ENCODE measurements at places on chromosomes 7 and 10.

DNA sequence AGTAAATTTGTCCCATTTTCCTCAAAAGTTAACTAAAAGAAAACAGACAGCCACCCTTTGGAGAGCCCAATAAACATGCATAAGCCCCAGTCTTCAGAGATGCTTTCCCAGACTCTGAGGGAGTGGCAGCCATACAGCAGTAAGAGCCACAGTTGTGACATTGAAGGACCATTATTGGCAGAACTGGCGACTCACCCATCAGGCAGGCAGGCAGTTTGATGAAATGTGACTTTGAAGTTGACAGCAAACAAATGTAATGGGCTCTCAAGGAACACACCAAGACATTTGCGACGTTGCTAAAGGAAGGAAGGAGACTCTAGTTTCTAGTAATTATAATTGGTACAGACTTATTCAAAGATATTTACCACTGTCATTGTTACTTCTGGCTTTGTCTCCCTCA, 287.5 kb upstream of the PHYHIPL start:
- DNase-seq: no peak

- no peak for DNase-seq
These were observed 6.0 kb downstream of the TAS2R40 start for GRCh38 chr7:143227806-143228205.

DNA sequence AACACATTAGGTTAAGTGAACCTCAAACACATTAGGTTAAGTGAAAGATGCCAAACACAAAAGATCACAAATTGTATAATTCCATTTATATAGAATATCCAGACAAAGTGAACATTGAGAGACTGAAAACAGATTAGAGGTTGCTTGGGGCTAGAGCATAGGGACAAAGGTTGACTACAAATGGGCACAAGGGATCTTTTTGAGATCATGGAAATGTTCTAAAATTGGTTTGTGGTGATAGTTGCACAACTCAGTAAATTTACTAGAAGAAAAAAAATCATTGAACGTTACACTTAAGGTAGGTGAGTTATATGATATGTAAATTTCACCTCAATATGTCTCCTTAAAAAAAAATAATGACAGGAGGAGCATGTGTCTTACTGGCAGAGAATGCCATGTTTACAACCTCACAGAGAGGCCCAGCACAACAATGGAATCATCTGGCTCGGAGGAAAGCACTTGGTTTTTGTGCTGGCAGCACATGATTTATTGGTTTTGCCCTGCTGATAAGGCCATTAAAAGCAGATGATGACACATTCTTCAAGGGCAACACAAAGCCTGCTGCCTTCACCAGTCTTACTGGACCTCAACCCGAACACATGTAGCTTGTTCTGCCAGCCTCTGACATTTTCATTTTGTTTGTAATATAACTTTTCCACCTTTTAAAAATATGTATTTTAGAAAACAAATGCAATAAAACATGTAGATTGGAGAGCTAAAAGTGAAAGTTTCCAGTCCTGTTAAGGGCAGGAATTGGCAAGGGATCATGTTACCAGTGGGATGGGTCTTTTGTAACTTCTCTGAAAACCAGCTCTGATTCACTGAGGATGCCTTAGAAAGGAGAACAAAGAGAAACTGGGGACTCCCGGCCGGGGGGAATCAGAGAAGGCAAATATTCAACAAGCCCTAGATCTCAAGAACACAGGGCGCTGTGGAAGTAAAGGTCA, 11.9 kb upstream of the LMOD2 start:
- DNase-seq: no peak

DNA sequence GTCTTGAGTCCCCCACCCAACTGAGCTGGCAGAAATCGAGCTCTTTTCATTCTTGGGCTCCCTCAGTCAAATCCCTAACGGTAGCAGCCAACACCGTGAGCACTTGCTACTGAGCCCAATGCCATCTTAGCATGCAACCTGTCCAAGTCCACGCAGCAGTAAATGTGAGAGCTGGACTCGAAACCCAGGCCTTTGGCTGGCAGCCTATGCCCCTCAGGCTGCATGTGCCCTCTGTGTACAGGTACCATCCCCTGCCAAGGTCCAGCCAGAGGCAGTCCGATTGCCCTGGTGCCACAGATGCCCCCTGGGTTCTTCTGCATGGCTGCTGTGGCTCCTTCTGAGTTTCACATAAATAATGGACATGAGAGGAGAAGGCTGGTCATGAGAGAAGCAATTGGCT, 1.2 kb upstream of the TMEM273 start:
- DNase-seq: no peak

- DNase-seq: no peak
These were observed 15.4 kb upstream of the CDK6 start for GRCh38 chr7:92851732-92852131.

- peak; percentile 37 for DNase-seq
These were observed 1.9 kb downstream of the FOXK1 start for GRCh38 chr7:4683884-4684565.

DNA sequence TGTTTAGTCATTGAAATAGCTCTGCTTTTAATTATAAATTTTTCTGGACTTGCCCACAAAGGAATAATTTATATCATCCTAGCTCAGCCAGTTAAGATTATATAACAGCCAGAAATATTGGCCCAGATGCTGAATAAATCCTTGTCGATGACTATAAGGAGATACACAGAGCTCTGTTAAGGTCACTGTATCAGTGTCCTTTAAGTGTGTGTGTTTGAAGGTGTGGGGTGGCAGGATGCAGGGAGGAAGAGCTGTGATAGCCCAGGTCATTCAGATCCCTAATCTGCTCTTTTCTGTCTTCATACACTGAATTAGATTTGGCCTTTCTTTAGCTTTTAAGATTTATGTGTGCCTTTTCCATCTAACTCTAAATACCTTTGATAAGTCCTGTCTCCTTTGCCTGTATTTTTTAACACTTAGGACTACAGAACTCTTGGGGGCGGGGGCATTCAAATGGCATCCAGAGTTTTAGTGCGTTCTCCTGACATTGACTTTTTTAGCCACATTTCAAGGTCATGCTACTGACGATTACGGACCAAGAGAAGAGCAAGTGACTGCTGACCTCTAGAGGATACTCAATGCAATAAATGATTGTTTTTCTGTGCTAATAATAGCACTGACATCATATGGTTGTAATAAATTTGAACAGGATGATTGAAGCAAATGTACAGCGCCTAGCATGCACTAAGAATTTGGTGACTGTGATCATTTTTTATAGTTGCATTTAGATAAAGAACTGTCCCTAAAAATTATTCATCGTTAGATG, 172.3 kb downstream of the CACNB2 start:
- no peak for DNase-seq

- DNase-seq: no peak
These were observed 70.2 kb upstream of the CUX1 start for GRCh38 chr7:101747053-101747878.

- no peak for DNase-seq
These were observed 181.7 kb downstream of the CCSER2 start for GRCh38 chr10:84510121-84510520.

- DNase-seq: no peak
These were observed 63.1 kb upstream of the LRRTM3 start for GRCh38 chr10:66862687-66863258.

DNA sequence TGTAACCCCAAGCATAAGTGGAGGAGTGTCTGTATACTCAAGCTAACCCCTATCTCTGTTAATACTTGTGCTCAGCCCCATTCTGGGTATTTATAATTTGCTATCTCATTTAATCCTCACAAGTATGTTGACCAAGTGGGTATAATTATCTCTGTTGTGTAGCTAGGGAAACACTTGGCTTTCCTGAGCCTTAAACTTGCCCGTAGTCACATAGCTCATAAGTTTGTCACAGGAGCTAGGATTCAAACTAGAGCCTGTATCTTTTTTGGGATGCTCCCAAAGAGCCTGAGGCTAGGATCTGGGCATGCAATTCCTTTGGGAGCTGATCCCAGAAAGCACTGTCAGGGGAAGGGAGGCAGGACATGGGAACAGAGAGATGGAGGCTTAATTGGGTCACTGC, 377.4 kb downstream of the GALNT17 start:
- DNase-seq: no peak

- DNase-seq: no peak
These were observed 351.1 kb downstream of the GATA3 start for GRCh38 chr10:8405596-8405995.

DNA sequence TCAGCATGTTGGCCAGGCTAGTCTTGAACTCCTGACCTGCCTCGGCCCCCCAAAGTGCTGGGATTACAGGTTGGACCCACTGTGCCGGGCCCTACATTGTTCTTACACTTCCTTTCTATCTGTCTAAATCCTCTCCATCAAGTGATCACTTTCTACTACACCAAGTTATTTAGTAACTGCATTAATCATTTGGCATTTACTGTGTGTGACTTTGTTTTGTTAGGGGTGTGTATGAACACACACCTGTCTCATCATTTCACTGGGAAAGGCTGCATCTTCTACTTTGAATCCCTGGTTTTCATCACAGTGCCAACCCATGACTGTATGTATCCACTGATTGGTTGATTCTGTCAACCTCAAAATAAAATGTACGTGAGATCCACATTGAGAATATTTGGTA, 23.0 kb upstream of the CCDC71L start:
- no peak for DNase-seq

GRCh38 chr10:95646160-95646559, 10.4 kb downstream of the ALDH18A1 start:
- DNase-seq: no peak

DNA sequence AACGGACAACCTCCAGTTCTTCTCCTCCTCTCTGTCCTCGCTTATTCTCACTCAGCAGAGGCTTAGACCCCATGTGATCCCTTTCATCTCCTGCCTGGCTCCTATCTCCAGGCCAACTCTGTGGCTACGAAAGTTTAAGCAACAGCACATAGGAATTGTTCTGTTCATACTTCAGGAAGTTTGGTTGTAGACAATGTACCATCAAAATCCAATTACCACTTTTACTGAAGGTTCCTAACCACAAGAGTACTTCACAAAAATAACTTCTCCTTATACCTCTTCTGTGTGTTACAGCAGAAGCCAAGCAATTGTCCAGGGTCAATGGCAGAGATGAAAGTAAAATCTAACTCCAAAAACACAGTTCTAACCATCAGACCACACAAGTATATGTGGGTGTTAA, 80.0 kb downstream of the SLC25A13 start:
- no peak for DNase-seq

DNA sequence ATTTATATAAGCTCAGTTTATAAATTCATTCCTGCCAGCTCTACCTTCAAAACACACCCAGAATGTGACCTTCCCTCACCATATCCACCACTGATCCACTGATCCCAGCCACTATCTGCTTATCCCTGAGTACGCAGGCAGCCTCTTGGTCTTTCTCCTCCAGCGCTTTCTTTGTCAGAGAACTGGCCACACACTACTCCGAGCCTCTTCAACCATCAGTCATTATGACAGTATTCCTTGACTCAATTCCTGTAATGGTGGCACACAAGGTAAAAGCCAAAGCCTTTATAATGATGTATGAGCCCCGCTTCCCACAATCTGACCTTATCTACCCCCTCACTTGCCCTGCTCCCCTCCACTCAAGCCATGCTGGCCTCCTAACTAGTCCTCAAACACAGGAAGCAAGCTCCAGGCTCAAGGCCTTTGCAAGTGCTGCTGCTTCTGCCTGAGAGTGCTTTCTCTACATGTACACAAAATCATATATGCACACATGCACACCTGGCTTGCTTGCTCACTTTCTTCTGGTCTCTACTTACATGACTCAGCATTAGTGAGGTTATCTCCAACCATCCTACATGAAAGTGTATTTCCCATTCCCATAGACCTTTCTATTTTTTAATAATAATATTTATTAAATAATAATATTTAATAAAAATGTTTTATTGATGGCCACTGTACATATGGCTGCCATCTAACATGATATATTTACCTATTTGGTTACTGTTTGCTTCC, 150.4 kb upstream of the FEZF1 start:
- DNase-seq: no peak

- no peak for DNase-seq
These were observed 30.4 kb downstream of the NRCAM start for GRCh38 chr7:108425714-108426275.

DNA sequence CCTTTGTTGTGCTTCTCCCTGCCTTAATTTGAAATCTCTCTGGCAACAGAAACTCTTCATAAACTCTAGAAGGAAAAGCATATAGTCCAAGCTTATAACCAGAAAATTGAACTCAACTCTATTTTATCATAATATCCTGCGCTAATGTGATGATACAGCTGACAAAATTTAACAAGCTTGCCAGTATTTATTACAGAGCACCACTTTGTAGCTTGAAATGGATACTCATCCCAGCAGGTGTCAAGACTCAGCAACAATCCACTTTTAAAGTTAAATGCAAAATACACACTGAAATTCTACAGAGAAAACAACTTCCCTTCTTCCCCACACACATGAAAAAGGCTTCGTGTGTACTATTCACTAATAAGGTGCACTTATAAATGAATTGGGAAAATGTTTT, 228.9 kb downstream of the AGMO start:
- no peak for DNase-seq

GRCh38 chr7:97457054-97457453, 274.8 kb upstream of the TAC1 start:
- DNase-seq: no peak

DNA sequence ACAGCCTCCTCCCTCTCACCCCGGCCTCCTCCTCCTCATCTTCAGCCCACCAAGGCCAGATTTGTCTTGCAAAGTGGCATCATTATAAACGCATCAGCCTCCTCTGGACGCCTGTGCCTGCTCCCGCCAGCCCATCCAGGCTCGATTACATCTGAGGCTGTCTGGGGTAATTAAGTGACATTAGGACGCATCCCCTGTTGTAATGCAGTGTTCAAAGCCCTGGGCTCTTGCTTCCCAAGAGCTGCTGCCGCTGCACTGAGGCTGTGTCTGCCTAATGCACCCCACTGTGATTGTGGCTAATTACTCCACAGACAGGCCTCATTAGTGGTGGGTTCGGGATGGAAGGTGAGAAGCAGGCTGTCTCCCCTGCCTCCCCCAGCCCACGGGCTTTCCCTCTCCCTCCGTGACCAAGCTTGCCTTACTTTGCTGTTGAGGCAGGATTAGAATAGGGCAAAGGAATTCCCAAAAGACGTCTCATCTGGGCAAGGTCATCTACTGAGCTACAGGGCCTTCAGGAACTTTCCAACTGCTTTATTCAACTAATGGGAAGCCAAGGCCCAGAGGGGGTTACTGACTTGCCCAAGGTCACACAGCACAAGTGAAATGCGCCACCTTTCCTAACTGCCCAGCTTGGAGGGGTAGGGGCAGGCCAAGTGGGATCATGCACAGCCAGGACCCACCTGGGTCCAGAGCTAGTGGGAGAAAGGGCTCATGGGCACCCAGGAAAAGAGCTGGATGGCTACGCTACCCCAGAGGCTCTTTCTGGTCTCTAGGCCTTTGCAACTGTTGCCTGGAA, 66.2 kb upstream of the PCBD1 start:
- DNase-seq: no peak

GRCh38 chr7:95004618-95005247, 97.3 kb downstream of the PPP1R9A start:
- DNase-seq: no peak

GRCh38 chr10:131203456-131204357, 107.8 kb downstream of the TCERG1L start:
- DNase-seq: no peak

DNA sequence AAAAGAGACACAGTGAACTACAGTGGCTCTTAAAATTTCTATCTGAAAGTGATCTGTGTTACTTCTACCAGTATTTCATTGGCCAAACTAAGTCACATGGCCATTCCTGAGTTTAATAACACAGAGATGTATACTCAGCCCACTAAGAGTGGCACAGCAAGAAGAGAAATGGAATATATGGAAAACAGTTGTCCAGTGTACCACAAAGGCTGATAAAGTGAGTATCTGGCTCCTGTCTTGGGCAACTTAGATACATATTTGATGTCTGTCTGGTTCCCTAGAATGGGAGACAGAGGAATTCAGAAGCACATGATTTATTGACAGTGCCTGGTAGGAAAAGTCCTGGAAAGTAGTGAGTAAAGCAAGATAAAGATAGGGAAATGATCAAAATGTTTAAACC, 10.1 kb upstream of the PON1 start:
- DNase-seq: no peak
